Posterior vena cava (tissue), 2 donors: ENCODE measurements at places on chromosomes 7 and 10.

DNA sequence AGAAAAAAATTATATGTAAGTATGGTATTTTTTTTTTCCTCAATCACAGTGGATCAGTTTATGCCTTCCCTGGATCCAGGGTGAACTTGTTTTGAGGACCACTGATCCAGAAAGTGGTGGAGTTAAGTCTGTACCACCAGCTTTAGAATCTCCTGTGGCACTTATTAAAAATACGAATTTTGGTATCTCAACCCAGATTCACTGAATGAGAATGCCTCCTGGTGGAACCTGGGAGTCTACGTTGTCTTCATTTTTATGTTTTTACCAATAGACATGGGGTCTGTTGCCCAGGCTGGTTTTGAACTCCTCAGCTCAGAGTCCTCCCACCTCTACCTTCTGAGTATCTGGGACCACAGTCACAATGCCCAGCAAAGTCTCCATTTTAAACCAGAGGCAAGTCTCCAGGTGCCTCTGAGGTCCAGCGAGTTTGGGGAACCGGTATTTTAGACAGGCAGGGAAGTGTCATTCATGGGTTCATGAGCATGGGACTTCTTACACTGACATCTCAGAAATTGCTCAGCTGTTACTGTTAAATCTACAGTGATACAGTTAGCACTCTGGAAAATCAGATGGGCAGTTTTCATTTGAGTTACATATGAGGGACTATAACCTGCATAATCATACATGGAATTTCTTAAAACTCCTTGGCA lies 200.9 kb downstream of the AUTS2 start:
- no peak for DNase-seq

- no peak for DNase-seq
These were observed 3.9 kb downstream of the LRIT1 start for GRCh38 chr10:84237199-84238051.

DNA sequence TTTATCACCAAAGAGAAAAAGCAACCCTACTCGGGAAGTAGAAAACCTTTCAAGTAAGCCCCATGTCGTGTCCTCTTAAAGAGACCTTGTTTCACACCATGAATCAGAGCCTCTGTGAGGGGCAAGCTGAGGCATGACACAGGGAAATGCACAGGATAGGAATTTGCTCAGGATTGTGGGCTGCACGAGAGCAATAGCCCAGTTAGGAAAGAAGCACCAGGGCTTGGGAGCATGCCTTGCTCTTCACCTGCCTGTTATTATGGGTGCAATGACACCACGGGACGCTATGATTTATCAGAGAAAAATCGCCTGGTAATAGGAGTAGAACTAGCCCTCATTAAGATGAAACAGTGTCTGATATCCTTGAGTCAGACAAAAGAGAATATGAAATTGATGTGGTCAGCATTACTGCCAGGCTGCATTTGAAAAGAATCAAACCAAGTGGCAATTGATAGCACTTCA lies 562.9 kb upstream of the NRP1 start:
- DNase-seq, result no peak

DNA sequence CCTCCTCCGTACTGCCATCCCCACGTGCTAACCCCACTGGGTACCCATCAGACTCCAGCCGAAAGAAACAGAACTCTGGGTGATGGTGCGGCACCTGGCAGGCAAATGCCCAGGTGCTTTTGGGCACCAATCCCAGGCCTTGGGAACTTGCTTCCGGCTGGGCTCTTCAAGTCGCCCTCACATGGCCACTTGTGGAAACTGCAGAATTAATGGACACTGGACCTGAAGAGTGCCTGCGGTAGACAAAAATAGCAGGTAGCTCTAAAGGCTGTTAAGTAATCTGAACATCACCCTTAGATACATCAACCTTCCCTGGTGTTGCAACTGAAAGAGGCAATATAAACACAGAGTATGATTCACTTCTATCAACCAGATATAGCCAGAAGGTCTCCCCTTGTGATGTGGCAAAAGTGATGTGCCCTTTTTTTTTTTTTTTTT lies 644.4 kb downstream of the GRM8 start:
- no peak for DNase-seq

DNA sequence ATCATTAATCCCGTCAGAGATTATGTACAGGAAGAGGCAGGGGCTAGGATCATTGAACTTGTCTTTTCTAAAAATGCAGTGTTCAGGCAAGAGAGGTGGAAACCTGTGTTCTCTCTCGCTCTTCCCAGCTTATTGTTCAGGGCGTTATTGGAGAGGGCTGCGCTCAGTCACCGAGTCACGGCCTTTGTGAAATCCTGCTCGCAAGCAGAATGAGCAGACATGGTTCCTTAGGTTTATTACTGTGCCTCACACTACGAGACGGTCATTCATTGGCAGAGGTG lies 631 bp upstream of the PRKRIP1 start:
- no peak for DNase-seq

DNA sequence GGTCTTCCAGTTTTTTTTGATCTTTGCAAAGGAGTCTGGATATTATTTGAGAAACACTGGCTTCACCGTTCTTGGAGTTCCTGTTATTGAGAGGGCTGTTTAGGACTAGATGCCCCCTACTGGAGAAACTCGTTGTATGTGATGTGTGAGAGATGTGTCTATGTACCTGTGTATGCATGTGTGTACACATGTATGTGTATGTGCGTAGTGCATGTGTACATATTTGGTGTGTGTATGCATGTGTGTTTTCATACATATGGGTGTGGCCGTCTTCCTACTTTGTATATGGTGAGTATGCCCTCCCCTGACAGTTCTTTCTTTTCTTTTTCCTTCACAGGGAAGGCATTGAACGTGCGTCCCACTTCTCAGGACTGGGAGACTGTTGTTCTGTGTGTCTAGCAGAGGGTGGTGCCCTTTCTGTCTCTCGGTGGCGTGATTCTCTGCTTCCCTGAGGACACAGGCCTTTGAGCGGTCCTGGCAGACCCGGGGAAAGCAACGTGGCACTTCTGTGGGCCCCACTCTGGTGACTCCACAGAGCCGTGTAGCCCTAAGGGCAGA lies 3.0 kb upstream of the CALHM3 start:
- no peak for DNase-seq

DNA sequence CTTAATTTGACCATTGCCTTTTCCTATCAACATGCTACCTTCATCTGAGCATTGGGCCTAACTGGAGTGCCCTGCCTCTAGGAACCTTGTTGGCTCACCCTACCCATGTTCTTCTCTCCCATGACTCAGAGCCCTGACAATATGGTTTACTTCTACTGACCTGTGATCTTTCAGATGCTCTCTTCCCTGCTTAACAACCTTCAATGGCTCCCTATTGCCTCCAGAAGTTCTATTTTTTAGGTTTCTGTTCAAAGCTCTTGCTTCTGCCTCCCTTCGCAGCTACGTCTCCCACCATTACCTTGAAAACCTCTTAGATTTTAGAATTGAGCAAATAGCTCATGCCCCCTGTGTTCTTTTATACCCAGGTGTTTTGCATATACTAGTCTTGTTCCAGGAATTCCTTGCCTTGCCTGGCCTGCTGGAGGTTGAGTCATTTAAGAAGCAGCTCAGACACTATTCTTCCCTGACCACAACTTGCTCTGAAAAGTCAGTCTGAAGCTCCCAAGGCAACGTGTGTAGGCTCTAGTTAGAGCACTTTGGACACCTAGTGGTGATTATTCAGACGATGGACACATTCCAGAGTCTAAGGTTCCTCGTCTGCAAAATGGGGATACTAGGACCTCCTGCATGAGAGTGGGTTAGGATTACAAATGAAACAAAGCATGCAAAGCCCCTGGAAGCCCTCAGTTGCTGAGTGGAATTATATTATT lies 64.4 kb upstream of the EMX2 start:
- DNase-seq, result no peak

DNA sequence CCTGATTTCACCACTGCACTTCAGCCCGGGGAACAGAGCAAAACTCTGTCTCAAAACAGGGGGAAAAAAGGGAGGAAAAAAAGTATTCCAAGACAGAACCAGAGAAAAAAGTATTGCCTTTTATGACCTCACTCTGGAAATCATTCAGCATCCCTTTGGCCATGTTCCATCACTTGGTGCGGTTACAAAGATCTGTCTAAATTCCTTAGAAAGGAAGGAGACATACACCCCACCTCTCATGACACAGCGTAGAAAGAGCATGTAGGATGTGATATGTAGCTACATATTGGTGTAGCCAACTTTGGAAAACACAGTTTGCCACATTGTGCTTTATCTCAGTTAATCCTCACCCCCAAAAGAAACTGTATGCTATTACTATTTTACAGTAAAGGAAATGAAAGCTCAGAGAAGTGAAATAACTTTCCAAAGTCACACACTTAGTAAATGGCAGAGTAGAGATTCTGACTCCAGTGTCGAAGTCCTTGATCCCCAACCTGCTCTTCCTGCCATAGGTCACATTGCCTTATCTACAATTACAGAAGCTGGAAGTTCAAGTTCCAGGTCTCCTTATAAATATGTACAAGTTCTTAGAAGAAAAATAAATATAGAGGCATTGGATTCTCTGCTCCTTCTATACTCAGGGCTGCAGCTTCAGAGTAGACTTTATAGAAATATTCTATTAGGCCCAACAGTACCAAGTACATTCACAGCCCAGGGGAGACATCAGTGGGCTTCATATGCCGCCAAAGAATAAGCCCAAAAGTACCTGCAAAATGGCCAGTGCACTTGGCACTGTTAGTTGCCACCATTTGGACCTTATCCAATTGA lies 91.6 kb upstream of the KMT2E start:
- no peak for DNase-seq

GRCh38 chr7:101436857-101437576 lies 74.3 kb downstream of the COL26A1 start:
- no peak for DNase-seq

DNA sequence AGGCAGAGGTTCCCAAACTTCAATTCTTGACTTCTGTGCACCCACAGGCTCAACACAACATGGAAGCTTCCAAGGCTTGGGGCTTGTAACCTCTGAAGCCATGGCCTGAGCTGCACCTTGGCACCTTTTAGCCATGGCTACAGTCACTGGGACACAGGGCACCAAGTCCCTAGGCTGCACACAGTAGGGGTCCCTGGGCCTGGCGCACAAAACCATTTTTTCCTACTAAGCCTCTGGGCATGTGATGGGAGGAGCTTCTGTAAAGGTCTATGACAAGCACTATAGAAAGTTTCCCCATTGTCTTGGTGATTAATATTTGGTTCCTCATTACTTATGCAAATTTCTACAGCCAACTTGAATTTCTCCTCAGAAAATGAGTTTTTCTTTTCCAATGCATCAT lies 420.9 kb upstream of the GRM3 start:
- no peak for DNase-seq

GRCh38 chr7:84337429-84337828 lies 142.8 kb upstream of the SEMA3A start:
- no peak for DNase-seq

DNA sequence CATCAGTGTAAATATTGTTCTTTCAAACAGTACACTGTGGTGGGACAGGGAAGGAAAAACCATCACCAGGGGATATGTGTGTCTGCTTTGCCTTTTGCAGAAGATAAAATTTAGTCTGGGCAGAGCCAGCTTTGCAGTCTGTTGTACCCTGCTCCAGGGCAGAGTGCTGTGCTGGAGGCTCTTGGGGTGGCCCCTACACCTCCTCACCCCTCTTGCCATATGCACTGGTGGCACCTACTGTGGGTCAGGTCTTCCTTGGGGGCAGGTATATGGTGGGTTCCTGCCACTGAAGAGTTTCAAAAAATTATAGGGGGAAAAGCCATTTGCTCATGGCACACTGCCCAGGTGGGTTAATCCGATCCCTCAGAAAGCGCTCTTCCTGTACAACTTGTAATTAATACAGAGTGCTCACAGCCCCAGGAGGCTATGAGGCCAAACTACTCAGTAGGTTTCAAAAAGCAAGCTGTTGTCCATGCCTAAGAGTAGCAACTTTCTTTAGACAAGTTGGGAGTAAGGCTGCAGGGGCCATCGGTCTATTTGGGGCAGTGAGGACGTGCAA lies 112.7 kb upstream of the BMPER start:
- no peak for DNase-seq

GRCh38 chr10:6056411-6057135 lies 5.6 kb downstream of the IL2RA start:
- DNase-seq, result no peak

- no peak for DNase-seq
These were observed 64.5 kb upstream of the EEPD1 start for GRCh38 chr7:36088553-36088952.

DNA sequence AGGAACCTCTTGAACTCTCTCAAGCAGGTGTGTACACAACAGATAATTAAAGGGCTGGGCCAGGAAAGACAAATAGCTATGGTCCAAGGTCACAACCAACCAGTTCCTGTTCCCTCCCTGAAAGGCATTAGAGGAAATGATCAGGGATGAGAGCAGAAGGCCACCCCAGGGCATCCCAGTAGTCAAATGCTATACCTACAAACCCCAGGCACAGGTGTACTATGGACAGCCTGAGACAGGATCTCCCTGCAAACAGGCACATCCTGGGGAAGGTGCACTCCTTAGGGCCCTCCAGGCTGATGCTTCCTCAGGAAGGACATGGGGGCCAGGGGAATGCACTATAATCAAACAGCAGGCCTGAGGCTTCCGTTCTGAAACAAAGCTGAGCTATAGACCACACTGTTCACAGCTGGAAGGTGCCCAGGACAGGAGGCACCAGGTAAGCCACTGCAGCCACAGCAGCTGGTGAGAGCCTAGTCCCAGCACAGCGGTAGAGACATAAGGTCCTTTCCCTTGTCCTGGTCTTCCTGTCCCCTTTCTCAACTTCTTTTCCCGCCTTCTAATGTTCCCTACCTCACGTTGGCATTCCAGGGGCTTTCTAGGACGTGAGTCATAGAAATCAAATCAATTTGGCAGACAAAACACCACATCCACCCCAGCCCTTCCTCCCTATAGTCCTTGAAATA lies 13.3 kb downstream of the PARP12 start:
- DNase-seq, result no peak

DNA sequence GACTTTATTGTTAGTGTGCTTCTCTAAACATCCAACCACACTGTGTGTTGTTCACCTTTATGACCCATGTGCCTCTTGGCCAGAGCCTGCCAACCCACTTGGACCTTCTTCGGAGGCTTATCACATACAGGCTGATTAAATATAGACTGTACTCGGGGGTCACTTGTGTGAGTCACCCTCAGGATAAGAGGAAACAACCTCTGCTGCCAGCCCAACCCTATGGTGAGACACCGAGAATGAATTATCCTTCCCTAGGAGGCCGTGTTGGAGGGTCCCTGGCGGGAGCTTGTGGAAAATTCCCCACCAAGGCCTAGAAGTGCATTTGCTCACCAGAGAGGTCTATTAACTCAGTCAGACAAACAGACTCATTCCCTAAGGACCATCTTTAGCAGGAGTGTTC lies 63.0 kb downstream of the FAS start:
- no peak for DNase-seq

- no peak for DNase-seq
These were observed 11.0 kb upstream of the AHCYL2 start for GRCh38 chr7:129213828-129214227.
